OCI-LY7 (cell line): ENCODE measurements at places on chromosomes 3 and 15. TPM values are rescaled to one million over a fixed set of nuclear protein-coding genes. Genes with fewer than 3 reads are reported as not detected.

PIAS1 gene
- total RNA-seq: 59.0 and 72.8 TPM in 2 replicates

SMAD6 gene
- total RNA-seq: 11.8 and 14.6 TPM in 2 replicates

GALNT15 gene
- not detected in 2 replicates for total RNA-seq

REC114 gene
- not detected in 2 replicates for total RNA-seq

TRH gene
- total RNA-seq: not detected in 2 replicates

NAALADL2 gene
- total RNA-seq: 0.70 TPM in 1 of 2 replicates, not detected in the other

MINAR1 gene
- total RNA-seq: 1.3 and 1.8 TPM in 2 replicates

PPP1R14D gene
- total RNA-seq: not detected in 2 replicates
